SW480 (cell line): ENCODE measurements at places on chromosomes 1 and 21.

- no peak for DNase-seq
These were observed 15.7 kb upstream of the PHC2 start for GRCh38 chr1:33446590-33446989.

- peak; percentile 15 for DNase-seq
These were observed 18.2 kb upstream of the RC3H1 start for GRCh38 chr1:174040387-174040786.

DNA sequence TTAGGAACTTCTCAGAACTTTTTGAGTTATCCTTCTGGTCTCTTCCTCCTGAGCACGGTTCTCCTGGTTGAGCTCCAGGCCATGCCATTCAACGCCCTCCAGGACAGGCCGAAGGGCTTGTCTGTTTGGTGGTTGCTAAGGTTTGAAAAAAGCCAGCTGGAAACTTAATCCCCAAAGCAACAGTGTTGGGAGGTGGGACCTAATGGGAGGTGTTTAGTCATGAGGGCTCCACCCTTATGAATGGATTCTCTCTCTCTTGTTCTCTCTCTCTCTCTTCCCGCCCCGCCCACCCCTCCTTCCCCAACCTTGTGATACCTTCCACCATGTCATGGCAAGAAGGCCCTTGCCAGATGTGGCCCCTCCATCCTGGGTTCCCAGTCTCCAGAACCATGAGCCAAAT lies 829 bp downstream of the KCNE1 start:
- DNase-seq = no peak

DNA sequence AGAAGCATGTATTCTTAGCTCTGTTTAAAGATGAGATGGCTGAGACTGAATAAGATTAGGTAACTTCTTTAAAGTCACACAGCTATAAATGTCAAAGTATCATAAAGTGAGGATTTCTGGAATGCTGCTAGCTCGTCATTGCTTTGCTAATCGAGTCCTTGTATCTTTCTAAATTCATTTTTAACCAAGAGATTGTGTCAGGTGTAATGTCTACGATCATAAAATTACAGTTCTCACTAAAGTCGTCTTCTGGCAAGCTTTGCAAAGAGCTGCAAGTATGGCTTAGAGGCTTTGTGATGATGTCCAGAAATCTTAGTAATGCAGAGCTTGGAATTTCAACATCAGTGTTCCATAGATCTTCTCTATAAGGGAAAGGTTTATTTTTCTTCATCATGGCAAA lies 569.8 kb downstream of the LMO4 start:
- DNase-seq = no peak

- DNase-seq = peak; percentile 20
These were observed 14.3 kb downstream of the RRP15 start for GRCh38 chr1:218299416-218299815.

DNA sequence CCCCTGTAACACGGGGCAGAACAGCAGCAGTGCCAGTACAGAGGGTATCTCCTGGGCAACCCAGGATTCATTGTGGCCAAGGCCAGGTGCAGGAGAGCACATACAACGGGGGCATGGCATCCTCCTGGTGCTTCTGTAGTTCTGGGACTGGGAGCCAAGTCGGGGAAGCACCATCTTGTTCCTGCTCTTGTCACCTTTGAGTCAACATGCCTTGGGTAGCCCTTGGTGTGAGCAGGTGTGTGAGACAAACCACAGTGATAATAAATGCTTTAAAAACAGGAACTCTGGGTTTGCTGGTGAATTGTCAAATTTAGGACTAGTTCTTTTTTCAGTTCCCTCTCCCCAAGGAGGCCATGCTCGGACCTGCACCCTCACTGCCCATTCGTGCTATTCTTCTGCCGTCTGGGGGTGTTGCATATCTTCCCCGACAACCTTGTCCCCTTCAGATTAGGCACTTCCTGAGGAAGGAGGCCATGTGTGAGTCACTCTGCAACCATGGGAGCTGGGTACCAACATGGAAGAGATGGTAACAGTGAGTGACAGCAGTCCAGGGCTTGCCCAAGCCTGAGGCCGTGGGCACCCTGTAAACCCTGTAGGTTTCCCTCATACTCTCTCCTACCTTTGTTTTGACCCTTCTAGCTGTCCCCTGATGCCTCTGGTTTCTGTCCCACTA lies 150.2 kb downstream of the GRIK3 start:
- no peak for DNase-seq

- DNase-seq = no peak
These were observed 68.8 kb upstream of the SELENON start for GRCh38 chr1:25731148-25731547.

DNA sequence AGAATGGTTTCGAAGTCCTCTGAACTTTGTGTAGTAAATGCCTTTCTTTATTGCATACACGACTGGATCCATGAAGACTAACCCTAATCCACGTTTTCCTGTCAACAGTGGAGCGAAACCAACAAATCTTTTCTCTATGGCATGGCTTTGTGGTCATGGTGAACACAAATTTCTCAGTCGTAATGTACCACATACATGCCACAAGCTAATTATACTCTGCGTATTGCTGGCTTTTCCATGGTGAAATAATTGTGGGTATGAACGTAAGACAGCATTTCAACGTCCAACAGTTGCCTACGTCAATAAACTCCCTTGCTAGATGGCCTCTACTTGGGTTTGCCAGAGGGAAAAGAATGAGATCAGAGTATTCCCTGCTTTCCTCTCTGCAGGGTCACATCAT lies 27.5 kb downstream of the INTS7 start:
- DNase-seq = peak; percentile 54

GRCh38 chr1:225737161-225737560 lies 40.5 kb upstream of the SRP9 start:
- no peak for DNase-seq

DNA sequence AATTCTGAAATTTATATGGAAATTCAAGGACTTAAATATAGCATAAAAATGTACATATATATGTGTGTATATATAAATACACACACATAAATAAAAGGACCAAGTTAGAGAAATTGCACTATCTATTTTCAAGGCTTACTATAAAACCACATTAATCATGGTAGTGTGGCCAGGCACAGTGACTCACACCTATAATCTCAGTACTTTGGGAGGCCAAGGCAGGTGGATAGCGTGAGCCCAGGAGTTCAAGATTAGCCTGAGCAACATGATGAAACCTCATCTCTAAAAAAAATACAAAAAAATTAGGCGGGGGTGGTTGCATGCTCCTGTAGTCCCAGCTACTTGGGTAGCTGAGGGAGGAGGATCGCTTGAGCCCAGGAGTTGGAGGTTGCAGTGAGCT lies 171.4 kb upstream of the GORAB start:
- no peak for DNase-seq

DNA sequence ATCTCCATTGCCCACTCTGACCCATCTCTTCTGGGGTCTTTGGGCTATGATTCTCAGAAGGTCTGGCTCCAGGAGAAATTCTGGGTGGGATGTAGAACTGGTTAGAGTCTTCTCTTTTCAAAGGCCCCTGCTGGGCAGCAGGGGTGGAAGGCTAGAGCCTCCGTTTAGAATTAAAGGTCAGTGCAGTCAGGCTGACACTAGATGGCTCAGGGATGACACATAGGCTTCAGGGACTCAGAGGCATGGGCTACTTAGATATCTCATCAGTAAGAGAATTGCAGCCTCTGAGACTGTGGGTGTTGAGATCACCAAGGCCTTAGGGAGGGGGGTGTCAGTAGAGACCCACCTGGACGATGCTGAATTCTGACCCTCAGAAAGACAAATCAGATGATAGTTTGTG lies 12.6 kb upstream of the PPM1J start:
- no peak for DNase-seq

- DNase-seq = no peak
These were observed 131.2 kb downstream of the RHOU start for GRCh38 chr1:228866468-228866867.

DNA sequence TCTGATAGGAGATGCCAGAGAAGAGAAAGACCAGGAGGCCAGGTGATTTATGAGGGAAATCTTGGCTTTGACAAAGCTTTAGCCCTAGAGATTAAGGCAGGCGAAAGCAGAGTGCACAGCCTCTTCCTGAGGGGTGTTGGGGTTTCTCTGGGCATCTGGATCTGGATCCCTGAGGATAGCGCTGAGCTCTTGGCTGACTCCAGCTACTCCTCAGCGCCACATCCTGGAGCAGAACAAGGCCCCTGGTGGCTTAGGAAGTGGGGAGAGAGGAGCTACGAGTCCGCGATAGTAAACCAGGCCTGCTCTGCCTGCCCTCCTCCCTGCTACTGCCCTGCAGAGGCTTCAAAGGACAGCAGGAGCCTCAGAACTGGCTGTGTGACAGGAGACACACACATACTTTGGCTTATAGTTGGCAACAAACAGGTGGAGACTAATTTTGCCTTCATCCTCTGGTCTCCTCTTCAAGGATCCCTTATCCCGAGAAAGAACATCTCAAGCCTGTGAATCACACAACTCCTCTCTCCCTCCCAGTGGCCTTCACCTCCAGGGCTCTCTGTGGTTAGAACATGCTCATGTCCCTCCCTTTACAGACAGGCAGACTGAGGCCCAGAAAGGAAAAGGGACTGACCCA lies 66.9 kb downstream of the TRABD2B start:
- no peak for DNase-seq

GRCh38 chr1:235670157-235670776 lies 20.7 kb upstream of the GNG4 start:
- DNase-seq = no peak

DNA sequence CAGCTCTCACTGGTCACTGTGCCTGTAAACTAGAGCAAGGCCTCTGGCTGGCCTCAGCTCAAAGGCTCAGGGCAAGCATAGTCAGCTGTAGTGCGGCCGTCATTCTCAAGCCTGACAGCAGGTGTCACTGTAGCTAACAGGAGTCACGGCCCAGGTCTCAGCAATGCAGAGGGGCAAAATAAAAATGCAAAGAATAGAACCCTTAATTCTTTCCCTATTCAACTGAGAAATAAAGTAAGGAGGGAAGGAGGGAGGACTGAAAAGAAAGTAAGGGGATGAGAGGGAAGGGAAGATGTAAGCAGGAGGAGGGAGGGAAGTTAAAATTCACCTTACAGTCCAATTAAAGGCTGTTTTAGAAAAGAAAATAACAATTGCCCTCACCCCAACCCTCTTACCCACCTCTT lies 106.1 kb downstream of the KIAA0319L start:
- DNase-seq = peak; percentile 27

- peak; percentile 41 for DNase-seq
These were observed 339 bp upstream of the RNPC3 start for GRCh38 chr1:103525114-103525606.

DNA sequence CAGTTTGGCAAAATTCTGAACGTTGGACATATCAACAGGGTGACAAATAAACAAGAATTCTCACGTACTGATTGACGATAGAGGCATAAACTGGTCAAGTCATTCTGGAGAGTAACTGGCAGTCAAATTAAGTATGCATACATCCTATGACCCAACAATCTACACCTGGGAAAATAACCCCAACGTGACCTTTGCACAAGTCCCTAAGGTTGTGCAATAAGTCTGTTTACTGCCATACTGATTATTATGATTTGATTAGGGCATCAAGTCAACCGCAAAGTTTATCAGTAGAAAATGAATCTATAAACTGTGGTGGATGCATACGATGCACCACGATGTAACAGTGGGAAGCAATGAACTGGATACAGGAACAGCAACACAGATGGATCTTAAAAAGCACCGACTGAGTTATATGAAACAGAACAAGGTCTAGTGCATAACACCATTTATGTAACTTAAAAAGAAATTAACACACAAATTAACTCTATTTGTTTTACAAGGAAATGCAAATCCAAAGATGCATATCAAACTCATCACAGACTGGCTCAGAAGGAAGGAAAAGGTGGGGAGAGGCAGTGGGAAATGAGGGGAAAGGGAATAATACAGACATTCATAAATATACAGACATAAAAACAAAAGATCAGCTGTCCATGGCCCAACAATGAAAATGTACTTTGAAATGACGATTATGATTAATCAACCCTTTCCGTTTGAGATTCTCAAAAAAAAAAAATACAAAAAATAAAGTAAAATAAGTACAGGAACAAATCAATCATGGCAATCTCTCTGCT lies 41.0 kb upstream of the SEC16B start:
- DNase-seq = no peak

- no peak for DNase-seq
These were observed 37.0 kb downstream of the VTCN1 start for GRCh38 chr1:117173691-117174090.

GRCh38 chr21:32094804-32095203 lies 184.0 kb downstream of the MIS18A start:
- peak; percentile 43 for DNase-seq

- DNase-seq = no peak
These were observed 182.0 kb downstream of the PLA2G4A start for GRCh38 chr1:187010571-187011309.

GRCh38 chr21:27831816-27832569 lies 865.1 kb upstream of the ADAMTS5 start:
- no peak for DNase-seq

GRCh38 chr1:64775113-64775512 lies 30.2 kb downstream of the RAVER2 start:
- no peak for DNase-seq

- DNase-seq = no peak
These were observed 16.0 kb upstream of the RSPO1 start for GRCh38 chr1:37650721-37651120.

DNA sequence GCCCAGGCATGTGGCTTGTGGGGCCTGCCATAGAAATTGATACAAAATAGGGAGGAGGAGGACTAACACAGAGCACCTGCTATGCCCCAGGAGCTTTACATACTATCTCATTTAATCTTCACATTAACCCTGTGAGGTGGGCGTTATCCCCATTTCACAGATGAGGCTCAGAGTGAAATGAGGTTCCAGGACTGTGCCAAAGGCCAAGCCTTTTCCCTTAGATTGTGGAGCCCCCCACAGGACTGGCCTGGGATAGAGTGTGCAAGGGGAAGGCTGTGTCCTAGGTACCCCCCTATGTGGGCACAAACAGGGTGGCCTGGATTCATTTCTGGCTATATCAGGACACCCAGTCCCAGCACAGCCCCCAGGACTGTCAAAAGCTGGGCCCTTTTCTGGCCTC lies 2.2 kb upstream of the DDOST start:
- no peak for DNase-seq

- no peak for DNase-seq
These were observed 48.4 kb upstream of the IGSF5 start for GRCh38 chr21:39696618-39697017.

DNA sequence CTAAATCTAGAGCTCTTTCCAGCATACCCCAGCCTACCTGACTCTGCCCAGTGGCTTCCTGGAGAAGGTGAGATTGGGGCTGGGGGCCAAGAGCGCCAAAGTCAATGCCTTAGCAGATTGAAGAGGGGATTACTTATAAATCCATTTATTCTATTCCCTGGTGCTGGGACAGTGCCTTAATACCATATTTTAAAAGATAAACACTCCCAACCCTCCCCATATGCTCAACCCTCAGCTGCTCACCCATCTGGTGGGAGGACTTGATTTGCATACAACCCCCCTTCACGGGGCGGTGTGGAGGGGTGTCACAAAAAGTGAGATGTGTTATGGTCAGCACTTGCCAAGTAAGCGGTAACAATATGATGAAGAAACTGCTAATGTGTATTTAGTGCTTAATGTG lies 3.2 kb upstream of the DISP3 start:
- DNase-seq = no peak

DNA sequence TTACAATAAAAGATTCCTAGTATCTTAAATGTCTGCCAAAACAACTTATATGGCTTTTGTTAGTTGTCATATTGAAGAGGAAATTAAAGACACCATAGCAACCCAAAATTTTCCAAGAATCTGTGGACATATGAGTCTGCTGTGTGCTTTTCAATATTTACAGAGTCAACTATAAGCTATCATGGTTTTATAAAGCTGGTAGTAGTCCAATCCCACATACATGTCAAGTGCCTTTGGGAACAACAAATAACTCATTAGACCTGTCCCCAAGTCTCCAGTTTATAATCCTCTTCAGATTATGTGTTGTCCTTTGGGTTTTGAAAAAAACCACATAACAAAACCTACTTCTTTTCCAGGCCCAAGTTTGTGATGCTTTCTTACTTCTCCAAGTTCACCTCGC lies 293.8 kb upstream of the USP25 start:
- DNase-seq = no peak
